ENCODE measurements at places on chromosomes 2 and 18.

DNA sequence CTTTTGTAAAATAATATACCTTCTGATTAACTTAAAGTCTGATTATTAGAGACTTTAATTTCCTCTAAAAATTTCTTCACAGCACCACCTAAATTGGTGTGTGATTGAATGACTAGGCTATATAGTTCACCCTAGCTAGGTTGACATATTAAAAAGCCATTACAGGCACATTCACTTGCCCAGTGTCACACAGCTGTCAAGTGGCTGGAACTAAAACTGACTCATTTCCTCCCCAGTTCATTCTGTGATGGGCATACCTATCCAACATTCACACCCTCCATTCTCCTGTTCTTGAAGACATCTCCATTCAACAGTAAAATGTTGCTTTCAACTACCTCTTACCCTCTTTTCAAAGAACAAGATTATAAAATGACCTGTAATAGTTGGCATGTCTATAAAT is 334.5 kb downstream of the ARHGAP15 start:
- no peak for DNase-seq

- DNase-seq = no peak
Observed at GRCh38 chr2:120883607-120884440, 148.2 kb downstream of the GLI2 start.

DNA sequence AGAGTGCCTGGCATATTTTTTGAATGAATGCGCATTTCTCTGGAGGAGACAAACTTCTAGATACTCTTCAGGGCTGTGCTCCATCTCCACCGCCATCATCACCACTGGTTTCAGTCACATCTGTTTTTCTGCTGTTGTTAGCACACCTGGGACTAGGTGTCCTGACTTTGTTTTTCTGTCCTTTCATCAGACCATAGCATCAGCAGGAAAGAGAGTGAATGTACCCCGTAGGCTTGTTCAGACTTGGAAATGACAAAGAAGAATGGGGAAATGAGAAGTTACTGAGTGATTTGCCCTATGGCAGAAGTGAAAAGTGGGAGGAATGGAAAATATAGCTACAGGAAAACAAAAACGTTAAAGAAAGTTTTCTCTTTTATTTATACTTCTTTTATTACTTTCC is 965.2 kb upstream of the FANCL start:
- no peak for DNase-seq

- DNase-seq = peak; percentile 71
Observed at GRCh38 chr18:23133860-23134779, 1.2 kb upstream of the CABLES1 start.

DNA sequence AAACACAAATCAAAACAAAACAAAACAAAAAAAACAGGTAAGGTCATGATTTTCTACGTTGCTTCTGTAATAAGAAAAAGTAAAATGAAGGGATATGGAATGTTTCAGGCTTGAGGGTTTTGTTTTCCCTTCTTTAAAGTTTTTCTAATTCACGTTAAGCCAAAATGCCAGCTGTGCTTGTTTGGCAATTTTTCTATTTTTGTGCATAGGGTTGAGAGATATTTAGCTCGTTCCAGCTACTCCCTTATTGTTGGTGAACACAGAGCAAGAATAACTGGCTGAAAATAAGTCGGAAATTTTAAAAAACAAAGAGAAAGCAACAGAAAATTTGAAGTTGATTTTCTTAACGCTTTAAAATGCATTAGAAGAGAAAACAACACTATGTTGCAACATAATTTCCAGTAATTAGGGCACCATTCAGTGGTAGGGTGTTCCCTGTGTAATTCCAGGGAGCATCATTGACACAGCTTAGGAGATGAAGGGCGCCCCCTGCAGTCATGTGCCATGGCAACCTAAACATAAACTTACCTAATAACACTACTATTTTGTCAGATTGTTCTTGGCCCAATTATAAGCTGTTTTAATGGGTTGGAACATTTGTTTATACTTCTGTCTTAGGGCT is 99.5 kb downstream of the DTNA start:
- DNase-seq = peak; percentile 54

DNA sequence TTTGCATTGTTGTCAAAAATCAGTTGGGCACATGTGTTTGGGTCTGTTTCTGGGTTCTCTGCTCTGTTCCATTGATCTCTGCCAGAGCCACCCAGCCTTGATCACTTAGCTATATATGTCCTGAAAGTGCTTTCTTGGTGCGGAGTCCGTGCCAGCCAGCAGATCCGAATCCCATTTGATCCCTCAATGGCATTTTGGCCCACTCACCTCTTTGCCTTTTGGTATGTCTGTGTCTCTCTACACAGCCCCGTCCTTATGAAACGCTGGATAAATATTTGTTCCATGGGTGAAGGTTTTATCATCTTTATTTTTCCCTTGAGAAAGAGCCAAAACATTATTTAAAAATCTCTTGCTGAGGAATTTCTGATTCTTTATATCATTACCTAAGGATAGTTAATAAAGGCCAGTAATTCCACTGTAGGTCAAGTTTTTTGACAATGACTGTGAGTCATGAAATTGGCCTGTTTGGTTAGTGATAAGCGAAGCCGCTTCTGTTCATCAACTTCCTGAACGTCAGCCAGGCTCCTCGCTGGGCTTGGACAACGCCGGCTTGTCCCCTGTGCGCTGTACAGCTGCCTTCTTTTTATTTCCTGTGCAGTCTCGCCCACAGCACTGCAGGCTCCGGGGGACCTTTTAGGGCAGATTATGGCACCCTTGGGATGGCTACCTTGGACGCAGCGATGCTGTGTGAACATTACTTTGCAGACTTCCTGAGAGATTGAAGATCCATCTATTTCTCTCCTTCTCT is 24.9 kb downstream of the MTCL1 start:
- peak; percentile 79 for DNase-seq

GRCh38 chr2:154189953-154190352 is 318.2 kb downstream of the GALNT13 start:
- no peak for DNase-seq

DNA sequence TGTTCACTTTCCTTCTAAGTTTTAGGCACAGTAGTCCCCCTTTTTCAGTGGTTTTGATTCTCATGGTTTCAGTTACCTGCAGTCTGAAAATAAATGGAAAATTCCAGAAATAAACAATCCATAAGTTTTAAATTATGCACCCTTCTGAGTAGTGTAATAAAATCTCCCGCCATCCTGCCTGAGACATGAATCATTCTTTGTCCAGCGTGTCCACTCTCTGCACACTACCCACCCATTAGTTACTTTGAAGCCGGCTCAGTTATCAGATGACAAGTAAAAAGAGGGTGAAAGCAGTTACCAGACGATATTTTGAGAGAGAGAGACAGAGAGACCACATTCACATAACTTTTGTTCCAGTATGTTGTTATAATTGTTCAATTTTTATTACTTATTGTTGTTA is 400.5 kb downstream of the TMX3 start:
- no peak for DNase-seq

GRCh38 chr18:62539284-62540165 is 16.7 kb downstream of the ZCCHC2 start:
- no peak for DNase-seq

- DNase-seq = no peak
Observed at GRCh38 chr2:105864262-105864661, 119.5 kb downstream of the NCK2 start.

- DNase-seq = no peak
Observed at GRCh38 chr18:50633992-50634391, 74.1 kb downstream of the MAPK4 start.

- DNase-seq = no peak
Observed at GRCh38 chr18:59143441-59143840, 3.8 kb downstream of the SEC11C start.

DNA sequence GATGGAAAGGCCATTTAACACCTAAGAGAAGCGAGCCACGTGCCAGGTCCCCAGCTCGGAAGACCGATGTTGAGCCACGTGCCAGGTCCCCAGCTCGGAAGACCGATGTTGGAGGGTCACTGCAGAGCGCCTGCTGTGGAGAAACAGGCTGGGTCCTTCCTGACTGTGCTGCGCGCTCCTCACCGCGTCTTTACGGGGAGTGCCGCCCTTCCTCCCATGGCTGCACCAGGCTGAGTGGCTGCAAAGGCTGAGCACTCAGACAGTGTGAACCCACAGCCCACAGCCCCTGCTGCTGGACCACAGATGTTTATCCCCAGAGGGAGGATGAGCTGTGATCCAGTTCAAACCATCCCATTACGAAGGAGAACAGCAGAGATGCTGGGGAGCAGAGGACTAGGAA is 55.7 kb downstream of the RTP5 start:
- no peak for DNase-seq

- DNase-seq = no peak
Observed at GRCh38 chr2:236550290-236550689, 19.3 kb upstream of the ACKR3 start.

GRCh38 chr2:218961651-218962570 is 2.4 kb downstream of the CDK5R2 start:
- DNase-seq = no peak

DNA sequence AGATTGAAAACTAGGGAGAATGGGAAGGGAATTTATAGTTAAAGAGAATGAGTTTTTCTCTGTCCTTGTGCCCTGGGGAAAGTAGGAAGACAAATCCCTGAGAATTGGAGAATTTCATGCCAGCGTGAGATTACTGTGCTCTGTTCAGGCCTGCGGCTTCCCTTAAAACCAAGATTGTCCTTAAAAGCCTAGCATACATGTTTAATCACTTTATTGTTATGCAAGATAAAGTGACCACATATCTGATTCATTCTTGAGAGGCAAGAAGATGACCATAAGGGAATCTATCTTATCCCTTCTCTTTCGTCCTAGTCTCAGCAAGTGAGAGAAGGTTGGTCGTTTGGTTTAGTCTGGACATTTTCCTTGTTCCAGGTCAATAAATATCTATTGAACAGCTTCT is 75.9 kb downstream of the ADCYAP1 start:
- DNase-seq = no peak

GRCh38 chr2:232276084-232276732 is 102.3 kb upstream of the ALPP start:
- no peak for DNase-seq

Data from colonic mucosa (tissue), 4 donors.